NCI-H2107 (cell line): ENCODE measurements at places on chromosomes 6 and 20.

DNA sequence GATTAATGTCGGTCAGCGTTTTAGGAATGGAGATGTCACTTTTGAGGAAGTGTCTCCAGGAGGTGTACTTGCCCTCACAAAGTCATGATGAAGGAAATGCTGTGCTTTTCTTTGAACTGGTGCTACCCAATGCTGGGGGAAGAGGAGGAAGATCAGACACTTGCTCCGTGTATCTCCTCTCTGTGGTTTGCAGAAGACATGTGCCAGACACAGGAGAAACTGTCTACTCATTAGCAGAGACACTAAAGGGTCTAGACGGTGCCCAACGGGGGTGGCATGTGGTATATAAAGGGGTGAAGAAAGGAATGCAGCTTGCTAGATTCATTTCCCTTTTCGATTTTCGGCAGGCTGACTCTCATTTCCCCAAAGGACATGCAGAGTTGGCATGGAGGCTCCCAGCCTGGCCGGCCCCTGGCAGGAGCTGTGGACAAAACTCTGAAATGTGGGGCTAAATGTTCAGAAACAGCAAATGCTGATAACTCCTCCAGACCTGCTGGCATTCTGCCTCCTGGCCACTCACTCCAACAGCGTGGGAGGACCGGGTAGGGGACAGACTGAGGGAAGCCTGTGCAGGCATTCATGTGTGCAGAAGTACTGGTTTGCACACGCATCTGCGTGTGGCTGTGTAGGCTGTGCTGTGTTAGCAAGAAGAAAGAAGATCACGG, 59.6 kb upstream of the QKI start:
- no peak for DNase-seq

- DNase-seq, result no peak
Measured at GRCh38 chr6:167735084-167735950, 91.4 kb upstream of the AFDN start.

GRCh38 chr20:18566892-18567738, at the start of gene SMIM26:
SMIM26 (plus strand) TSS chr20:18567432; CDS start chr20:18567479, 47 bp downstream.
- peak; percentile 61 for DNase-seq

DNA sequence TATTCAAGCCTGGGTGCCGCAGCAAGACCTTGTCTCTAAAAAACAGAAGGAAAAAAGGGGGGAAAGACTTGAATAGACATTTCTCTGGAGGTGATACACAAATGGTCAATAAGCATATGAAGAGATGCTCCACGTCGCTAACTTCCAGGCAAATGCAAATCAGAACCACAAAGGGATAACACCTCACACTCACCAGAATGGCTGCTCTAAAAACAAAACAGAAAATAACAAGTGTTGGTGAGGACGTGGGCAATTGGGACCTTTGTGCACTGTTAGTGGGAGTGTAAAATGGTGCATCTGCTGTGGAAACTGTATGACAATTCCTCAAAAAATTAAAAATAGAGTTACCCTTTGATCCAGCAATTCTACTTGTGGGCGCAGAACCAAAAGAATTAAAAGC, 48.4 kb upstream of the TULP1 start:
- DNase-seq, result no peak

GRCh38 chr20:44970243-44970757, 4.0 kb downstream of the STK4 start:
- DNase-seq, result no peak

- DNase-seq, result no peak
Measured at GRCh38 chr6:111731456-111732195, 125.9 kb upstream of the TRAF3IP2 start.

DNA sequence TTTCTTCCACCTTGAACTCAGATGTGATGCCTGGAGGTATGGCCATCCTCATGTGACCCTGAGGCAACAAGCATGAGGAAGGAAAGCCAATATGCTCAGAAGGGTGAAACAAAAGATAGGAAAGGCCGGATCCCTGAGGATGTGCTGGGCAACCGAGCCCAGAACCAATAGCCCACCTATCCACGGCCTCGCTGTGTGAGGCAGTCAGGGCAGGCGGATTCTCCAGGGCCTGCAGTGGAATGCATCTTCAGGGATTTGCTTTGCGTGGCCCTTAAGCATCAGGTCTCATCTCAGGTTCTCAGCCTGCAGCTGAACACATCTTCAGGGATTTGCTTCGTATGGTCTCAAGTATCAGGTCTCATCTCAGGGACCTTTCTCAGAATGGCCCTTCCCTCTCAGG, 139.8 kb downstream of the ANKRD60 start:
- DNase-seq, result no peak

- no peak for DNase-seq
Measured at GRCh38 chr20:24098886-24099285, 110.3 kb upstream of the GGTLC1 start.
